ENCODE measurements at places on chromosomes 2 and 18. TPM values are rescaled to one million over a fixed set of nuclear protein-coding genes. Genes with fewer than 3 reads are reported as not detected.

Gene NYAP2
- total RNA-seq, result not detected

Gene PKDCC
- total RNA-seq, result 22.8 TPM

Gene CFC1
- total RNA-seq, result not detected

Gene GCG
- not detected for total RNA-seq

Gene ADD2
- total RNA-seq, result 27.6 TPM

Gene CHRNA1
- total RNA-seq, result not detected

Gene DUSP19
- total RNA-seq, result 0.45 TPM

Gene LRRC30
- not detected for total RNA-seq

Gene FHOD3
- total RNA-seq, result 2.4 TPM

Gene ZNF532
- 23.8 TPM for total RNA-seq

Gene CD8B
- total RNA-seq, result not detected

Gene WDR7
- 2.3 TPM for total RNA-seq

Gene GBX2
- 1.0 TPM for total RNA-seq

Gene CD207
- not detected for total RNA-seq

Gene CPO
- not detected for total RNA-seq

Gene CDKL4
- not detected for total RNA-seq

Gene ATP6V1B1
- 2.7 TPM for total RNA-seq

Gene CCDC74A
- 17.0 TPM for total RNA-seq

Gene CABLES1
- 13.0 TPM for total RNA-seq

Gene STRN
- total RNA-seq, result 11.1 TPM

Gene AQP12B
- not detected for total RNA-seq

Gene PDCD1
- not detected for total RNA-seq

Gene FKBP1B
- 10.6 TPM for total RNA-seq

Gene AQP12A
- total RNA-seq, result not detected

Gene PCARE
- not detected for total RNA-seq

Gene GPBAR1
- total RNA-seq, result 0.31 TPM

Gene UPP2
- not detected for total RNA-seq

Gene GALNT5
- 2.0 TPM for total RNA-seq

Gene ZNF396
- 0.56 TPM for total RNA-seq

Gene OSR1
- total RNA-seq, result 6.6 TPM

Gene CCDC195
- total RNA-seq, result not detected

Gene COX5B
- total RNA-seq, result 310 TPM

Gene LRRTM1
- total RNA-seq, result not detected

Gene GALNT14
- 47.8 TPM for total RNA-seq

Gene CYP27A1
- 0.14 TPM for total RNA-seq

Gene OR6B2
- not detected for total RNA-seq

Gene PLB1
- total RNA-seq, result 2.4 TPM

Measured in A549 treated with Mapracorat at 1 μM for 4 hours (cell line).